Putamen (tissue), 1 donor: ENCODE measurements at places on chromosomes 4 and X.

DNA sequence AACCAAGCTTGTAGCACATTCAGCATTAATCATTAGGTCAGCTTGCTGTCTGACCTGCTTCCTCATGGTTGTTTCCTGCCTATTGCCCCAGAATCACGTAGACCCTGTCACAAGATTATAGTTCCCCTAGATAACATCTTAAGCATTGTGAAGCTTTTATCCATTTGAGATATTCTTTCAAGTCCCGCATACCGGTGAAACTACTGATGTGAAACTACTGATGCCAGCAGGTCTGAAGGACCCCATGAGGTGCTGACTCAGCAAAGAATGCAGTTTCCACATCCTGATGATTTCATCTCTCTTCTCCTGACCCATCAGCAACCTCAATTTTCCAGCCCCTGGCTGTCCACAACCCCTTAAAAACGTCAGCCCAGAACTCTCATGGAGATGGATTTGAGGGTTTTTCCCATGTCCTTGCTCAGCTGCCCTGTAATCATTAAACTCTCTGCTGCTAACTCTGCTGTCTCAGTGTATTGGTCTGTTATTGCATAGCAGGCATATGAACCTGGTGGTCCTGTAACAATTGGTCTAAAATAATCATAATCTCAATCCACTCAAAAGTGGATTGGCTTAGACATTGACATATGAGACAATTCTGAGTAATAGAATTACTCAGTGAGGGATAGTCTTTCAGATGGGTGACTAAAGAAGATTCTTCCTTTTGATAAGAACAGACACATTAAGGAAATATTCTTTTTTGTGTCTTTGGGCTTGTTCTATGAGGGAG is 26.3 kb upstream of the UBA6 start:
- no peak for DNase-seq

GRCh38 chr4:165839615-165840333 is 33.3 kb upstream of the TLL1 start:
- no peak for DNase-seq

GRCh38 chrX:155086961-155087735 is 15.8 kb downstream of the BRCC3 start:
- DNase-seq, result no peak

GRCh38 chr4:127622921-127623796 is 9.6 kb upstream of the INTU start:
- DNase-seq, result no peak

GRCh38 chr4:80711956-80712355 is 318.6 kb upstream of the BMP3 start:
- DNase-seq, result no peak

DNA sequence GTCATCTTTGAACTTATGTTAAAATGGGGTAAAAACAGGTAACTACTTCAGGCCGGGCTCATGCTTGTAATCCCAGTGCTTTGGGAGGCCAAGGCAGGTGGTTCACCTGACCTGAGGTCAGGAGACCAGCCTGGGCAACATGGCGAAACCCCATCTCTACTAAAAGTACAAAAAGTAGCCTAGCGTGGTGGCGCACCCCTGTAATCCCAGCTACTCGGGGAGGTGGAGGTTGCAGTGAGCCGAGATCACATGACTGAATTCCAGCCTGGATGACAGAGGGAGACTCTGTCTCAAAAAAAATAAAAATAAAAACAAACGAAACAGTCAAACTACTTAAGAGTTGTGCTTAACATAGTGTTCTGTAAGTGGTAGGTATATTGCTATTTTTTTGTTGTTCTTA is 2.5 kb downstream of the DDX3X start:
- no peak for DNase-seq

GRCh38 chr4:15783676-15784075 is 5.5 kb downstream of the CD38 start:
- no peak for DNase-seq

DNA sequence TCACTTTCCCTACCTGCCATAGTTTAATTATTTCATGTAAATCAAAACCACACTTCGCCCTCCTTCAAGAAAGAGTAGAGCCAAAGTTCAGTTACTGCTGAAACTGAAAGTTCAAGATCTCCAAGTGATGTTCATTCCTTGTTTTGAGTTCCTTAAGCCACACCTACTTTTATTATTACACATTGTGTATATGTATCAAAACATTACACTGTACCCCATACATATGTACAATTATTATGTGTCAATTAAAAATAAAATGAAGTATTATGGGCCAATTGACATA is 892.3 kb upstream of the NDST4 start:
- no peak for DNase-seq

GRCh38 chr4:156191044-156191781 is 237.5 kb upstream of the CTSO start:
- no peak for DNase-seq

DNA sequence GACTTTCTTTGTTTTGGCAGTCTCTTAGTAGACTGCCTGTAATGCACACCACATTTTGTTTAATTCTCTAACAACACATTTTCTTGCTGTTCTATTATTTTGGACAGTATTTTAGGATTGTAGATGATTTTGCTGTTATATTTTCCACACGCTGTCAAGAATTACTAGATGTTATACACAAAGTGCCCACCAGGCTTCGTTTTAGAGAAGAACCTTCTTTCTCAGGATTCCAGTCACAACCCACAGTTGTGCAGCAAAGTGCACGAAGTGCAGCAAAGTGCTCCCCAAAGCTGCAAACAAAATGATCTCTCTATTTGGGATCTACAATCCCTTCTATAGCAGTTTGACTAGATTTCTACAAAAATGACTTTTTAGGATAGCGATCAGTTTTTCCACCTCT is 2.4 kb downstream of the ZNF141 start:
- no peak for DNase-seq

DNA sequence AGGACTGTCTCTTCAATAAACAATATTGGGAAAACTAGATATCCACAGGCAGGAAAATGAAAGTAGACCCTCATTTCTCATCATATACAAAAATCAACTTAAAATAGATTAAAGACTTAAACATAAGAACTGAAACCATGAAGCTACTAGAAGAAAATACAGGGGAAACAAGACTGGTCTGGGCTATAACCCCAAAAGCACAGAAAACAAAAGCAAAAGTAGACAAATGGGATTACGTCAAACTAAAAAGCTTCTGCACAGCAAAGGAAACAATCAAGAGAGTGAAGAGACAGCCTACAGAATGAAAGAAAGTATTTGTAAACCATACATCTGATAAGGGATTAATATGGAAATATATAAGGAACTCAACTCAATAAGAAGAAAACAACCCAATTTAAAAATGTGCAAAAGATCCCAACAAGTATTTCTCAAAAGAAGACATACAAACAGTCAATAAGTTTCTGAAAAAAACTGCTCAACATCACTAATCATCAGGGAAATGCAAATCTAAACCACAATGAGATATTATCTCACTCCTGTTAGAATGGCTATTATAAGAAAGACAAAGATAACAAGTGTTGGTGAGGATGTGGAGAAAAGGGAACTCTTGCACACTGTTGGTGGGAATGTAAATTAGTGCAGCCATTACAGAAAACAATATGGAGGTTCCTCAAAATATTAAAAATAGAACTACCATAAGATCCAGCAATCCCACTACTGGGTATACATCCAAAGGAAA is 325.3 kb upstream of the RASGEF1B start:
- no peak for DNase-seq

- no peak for DNase-seq
These were observed 35.2 kb downstream of the ALPK1 start for GRCh38 chr4:112332398-112332797.

DNA sequence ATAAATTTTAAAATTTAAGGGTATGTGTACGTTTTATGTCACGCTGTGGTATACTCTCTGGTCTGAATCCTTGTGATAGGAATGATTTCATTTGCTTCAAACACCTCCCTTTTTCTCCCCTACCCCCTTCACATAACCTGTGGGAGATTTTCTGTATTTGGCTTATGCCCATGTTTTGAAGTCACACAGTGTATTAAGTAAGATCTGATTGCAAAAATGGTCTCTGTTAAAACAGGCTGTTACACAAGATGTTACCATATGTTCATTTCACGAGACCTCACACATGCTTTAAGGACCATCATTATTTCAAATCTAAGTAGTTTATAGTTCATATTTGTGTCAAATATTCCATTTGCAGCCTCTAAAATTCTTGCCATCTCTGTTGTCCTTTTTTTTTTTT is 63.5 kb downstream of the TMEM131L start:
- DNase-seq, result no peak

GRCh38 chr4:8594097-8595038 is 1.8 kb downstream of the CPZ start:
- DNase-seq, result peak; percentile 20

GRCh38 chr4:127188847-127189246 is 443.9 kb upstream of the INTU start:
- DNase-seq, result no peak

DNA sequence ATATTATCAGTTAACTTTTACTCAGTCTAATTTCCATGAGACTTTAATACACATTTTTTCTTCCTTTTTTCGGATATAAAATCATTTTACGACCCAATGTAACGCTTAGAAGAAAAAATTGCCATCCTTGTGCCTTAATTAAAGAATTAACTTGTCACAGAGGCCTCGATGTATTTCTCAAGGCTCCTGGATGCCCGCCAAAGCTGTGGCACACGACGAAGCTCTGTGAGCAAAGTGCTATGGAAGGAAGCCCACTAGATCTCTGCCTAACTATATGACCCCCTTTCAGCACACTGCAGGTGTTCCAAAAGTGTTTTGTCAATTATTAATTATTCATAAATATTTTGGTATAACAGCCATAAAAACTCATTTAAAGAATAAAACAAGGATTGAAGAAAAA is 54.4 kb downstream of the TAPT1 start:
- DNase-seq, result no peak

GRCh38 chr4:90990284-90990683 is 863.1 kb downstream of the CCSER1 start:
- DNase-seq, result no peak

GRCh38 chrX:65866146-65866545 is 173.7 kb downstream of the VSIG4 start:
- no peak for DNase-seq

DNA sequence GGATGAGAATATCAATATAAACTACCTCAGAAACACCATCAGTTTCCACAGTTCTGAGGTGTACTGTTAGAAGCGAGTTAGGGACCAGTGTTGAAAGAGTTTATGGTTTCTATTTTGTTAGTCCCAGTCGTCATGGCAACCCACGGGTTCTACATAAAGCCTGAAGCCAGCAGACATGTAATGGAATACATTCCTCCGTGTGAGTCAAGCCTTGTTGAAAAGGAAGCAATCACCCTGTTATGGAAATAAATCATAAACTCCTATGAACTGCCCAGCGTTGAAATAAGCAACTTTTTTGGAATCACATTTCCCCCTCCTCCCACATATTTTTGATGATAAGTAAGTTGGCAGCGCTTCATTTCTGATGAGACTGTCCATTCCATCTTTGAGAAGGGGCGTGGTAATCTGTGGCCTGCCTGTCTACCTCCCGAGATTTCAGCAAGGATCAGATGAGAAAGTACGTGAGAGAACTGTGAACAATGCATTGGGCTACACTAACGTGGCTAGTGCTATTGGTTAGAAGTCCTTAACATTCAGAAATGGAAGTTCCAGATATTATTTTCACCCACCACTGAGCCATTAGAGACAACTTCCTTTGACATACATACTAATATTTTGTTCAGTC is 40.4 kb upstream of the PDHA1 start:
- no peak for DNase-seq

GRCh38 chr4:130646886-130647285 is 1550.9 kb downstream of the C4orf33 start:
- no peak for DNase-seq

DNA sequence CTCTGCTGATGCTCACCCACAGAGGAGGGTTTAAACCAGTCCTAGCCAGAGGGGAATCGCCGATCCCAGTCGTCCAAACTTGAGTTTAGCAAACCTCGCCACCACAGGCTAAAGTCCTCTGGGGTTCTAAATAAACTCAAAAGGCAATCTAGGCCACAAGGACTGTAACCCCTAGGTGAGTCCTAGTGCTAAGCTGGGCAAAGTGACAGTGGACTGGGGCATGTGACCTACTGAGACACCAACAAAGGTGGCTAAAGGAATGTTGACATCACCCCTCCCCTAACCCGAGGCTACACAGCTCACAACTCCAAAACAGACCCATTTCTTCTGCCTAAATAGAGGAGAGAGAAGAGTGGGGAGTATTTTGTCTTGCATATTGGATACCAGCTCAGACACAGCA is 142.8 kb upstream of the PRDX4 start:
- no peak for DNase-seq

GRCh38 chr4:155565776-155566175 is 100.9 kb upstream of the GUCY1A1 start:
- no peak for DNase-seq

DNA sequence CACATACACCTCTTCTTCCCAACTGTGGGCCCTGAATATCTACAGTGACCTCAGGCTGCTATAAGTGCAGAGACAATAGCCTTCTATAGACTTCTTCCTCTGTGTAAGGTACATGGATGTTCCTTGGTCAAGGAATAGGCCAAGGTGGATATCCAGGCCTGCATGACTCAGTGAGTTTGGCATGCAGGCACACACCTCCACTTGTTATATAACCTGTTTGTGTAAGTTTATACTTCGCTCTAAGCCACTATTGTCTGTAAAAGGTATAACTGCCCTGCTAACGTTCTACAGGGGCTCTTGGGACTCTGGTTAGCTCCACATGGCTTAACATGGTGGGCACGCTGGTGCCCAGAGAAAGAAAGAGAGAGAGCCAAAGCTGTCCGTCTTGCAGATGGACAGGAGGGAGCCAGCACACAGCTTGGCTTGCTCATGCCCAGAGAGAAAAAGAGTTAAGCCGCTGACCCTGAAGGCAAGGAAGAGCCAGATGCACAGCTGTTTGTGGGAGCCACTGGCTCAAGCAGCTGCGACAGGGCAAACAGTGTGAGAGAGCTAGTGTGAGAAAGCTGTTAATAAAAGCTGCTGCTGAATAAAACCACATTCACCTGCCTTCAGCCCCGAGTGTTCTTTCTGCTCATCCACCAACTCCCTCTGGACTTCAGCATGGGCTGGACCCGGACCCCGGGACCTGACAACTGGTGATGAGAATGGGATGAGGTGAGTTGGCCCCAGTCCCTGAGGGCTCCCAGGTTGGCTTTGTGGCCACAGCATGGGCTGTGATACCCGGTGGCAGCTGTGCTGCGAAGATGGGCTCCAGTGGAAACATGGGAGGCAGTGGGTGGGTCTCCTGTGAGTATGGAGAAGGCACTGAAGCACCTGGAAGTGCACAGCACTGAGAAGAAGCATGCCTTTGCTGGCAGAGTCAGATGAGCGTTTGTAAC is 44.5 kb upstream of the ZBTB33 start:
- no peak for DNase-seq

- no peak for DNase-seq
These were observed 109.2 kb downstream of the ARHGAP10 start for GRCh38 chr4:147840838-147841738.
